HFF-Myc (cell line): ENCODE measurements at places on chromosomes 6 and 20.

- DNase-seq, result no peak
These were observed 9.5 kb upstream of the DTNBP1 start for GRCh38 chr6:15672291-15672690.

GRCh38 chr20:32539026-32539816 lies 45.9 kb downstream of the NOL4L start:
- DNase-seq, result no peak

DNA sequence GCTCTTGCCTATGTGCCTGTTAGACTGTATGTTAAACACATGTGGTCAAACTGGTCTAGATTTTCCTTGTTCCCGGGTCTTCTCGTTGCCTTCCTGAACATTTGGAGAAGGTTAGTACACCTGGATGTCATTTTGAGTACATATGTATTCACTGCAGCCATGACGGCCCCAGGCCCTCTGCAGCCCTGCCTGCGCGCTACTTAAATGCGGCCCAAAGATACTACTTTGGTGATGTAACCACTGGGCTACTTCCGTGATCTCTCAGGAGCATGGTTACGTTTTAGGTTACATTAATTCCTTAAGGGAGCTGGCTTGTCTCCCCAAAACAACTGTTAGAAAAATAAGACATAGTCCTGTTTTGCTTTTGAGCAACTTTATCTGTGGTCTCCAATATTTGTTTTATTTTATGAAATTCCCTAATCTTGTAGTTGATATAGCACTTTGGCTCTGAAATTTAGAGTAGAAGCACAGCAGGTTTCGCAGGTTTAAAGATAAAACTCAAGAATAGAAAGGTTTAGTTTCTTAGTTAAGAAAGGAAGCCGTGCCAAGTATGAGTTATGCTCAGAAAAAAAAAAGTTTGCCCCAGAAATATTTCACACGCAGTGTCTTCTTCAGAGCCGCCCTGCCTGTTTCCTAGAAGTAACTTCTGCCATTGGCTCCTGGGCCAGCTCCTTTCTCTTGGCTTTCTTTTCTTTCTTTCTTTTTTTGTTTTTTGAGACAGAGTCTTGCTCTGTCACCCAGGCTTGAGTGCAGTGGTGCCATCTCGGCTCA lies 38.1 kb downstream of the TIAM2 start:
- no peak for DNase-seq

DNA sequence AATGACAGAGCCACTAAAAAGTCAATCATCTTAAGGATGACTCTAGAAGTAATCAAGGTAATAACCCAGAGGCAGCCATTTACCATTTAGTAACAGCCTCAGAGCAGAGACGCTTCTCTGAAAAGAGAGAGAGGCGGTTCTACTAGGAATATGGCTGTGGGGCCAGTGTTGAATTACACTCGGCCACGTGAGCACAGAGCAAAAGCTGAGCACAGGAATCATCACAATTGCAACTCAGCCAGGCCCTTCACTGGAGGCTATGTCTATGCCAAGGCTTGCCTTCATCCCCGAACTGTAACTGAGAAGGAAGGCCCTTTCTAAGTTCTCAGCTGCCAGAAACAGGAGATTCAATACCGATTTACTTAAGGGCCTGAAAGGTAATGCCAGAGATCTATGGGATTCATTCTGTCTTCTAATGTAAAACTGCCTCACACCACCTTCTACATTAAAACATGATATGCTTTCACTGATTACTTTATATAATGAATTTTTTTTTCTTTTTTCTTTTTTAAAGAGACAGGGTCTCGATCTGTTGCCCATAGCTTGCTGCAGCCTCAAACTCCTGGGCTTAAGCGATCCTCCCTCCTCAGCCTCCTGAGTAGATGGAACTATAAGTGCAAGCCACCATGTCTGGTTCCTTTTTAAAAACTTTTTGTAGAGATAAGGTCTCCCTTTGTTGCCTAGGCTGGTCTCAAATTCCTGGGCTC lies 67.6 kb downstream of the NUDT3 start:
- DNase-seq, result no peak

- no peak for DNase-seq
These were observed 21.7 kb downstream of the RIPK1 start for GRCh38 chr6:3090013-3090412.

DNA sequence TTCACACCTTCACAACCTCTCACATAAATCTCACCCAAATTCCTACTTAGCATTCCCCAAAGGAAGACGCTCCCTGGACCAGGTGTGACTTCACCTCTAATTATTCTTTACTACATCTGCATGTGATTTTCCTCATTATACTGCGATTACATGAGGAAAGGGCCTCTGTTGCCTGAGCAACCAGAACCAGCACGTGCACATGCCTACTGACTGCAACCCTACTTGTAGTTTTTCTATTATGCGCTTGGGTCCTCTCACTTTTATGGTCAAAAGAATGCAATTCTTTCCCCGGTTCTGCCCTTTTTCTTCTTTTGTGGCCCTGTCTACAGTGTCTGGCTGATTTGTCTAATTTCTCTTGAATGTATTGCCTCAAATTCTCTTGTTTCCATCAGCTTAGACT lies 20.4 kb upstream of the ANKEF1 start:
- no peak for DNase-seq

DNA sequence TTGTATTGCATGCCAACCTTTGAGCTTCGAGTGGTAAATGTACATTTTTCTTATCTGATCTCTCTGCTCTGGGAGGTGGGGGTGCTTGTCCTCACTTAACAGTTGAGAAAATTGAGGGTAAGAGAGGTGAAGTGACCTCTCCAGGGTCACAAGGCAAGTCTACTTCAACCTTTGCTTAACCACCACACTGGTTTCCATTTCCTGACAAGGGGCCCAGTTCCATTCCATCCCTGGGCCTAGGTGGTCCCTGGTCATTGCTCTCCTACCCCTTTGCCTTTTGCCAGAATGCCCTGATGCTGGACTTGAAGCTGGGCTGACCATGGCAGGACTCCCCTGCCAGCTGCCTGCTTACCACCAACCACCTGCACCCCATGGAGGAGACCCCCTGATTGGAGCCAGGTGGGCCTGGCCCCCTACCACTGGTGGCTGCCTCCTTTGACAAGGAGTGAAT lies 9.9 kb upstream of the BPIFB3 start:
- no peak for DNase-seq

GRCh38 chr6:51618563-51618962 lies 468.9 kb downstream of the PKHD1 start:
- DNase-seq, result no peak

DNA sequence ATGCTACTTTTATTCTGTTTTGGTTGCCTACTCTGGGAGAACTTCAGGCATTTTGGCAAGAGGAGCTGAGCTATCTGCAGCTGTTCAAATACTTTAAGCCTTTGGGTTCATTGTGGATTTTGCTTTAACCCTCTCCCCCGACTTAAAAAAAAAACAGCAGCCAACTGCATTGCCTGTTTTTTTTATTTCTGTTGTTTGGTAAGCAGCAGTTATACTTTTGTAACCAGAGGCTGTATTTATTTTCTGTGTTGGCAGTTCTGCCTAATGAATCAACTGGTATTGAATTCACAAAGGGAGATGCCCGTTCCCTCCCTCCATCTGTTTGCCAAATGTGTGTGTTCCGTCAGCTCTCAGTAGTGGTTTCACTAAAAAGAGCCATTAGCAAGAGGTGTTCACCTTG lies 484.0 kb downstream of the UTRN start:
- DNase-seq, result peak; percentile 17

DNA sequence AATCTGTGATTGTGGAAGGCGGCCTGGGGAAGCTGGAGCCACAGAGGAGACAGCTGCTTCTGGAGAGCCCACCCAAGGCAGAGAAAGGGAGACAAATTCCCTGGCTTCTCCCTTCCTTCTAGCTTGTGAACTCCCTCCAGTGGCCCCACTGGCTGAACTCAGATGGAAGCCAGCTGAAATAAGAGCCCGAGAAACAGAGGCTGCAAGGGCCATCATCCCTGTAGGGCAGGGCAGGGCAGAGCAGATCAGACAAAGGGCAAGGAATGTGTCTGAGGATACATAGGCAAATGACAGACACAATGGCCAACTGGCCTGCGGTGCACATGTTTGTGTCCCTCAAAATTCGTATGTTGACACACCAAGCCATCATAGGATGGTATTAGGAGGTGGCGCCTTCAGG lies 25.3 kb downstream of the MDFI start:
- DNase-seq, result no peak

- DNase-seq, result no peak
These were observed 129.5 kb upstream of the ARG1 start for GRCh38 chr6:131443514-131443913.

GRCh38 chr6:10386220-10386619 lies 28.7 kb downstream of the TFAP2A start:
- DNase-seq, result no peak
